ENCODE measurements at places on chromosomes 1 and 21.
A peak's percentile ranks its signal among the peaks of the same experiment; 100 is the strongest.

DNA sequence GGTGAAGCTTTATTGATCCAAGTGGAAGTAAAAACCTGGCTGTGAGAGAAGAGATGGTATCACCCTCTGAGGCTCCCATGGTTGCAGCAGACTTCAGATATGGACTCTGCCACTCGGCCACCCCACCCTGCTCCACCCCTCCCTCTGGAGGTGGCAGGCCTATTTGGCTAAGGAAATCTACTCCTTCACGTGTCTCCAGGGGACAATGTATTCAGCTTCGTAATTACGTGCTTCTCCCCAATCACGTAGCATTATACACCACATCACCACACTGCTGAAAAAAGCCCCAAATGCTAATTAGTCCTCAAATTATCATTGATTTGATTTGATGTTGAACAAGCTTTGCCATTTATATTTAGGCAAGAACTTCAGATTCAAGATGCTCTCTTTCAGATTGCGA, 220.7 kb downstream of the OMA1 start:
- DNase-seq, result no peak

DNA sequence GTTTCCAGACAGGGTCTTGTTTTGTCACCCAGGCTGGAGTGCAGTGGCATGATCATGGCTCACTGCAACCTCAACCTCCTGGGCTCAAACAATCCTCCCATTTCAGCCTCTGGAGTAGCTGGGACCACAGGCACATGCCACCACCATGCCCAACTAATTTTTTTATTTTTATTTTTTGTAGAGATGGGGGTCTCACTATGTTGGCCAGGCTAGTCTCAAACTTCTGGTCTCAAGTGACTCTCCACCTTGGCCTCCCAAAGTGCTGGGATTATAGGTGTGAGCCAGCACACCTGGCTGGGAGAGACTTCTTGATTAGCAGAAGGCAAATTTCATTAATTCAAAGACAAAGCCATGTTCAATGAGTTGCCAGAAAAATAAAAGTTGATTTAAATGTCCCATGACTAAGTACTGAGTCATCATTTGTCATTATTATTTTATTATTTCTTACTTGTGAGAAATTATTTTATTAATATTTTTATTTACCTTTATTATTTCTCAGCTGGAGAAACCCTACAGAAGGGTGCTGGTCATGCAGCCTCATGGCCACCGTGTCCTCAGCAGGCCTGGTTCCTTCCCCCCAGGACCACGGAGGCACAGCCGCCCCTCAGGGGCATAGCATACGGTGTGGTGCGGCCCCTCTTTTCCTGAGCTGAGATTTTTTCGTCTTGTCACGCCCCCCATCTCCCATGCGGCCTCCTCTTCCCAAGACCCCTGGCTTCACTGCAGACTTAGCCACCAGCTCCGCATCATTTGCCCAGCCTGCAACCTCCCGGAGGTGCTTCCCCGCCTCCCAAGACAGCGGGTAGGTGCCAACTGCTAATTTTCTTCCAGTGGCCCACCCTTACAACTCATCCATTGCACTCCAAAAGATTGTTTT, 55.3 kb upstream of the SIM2 start:
- no peak for DNase-seq

DNA sequence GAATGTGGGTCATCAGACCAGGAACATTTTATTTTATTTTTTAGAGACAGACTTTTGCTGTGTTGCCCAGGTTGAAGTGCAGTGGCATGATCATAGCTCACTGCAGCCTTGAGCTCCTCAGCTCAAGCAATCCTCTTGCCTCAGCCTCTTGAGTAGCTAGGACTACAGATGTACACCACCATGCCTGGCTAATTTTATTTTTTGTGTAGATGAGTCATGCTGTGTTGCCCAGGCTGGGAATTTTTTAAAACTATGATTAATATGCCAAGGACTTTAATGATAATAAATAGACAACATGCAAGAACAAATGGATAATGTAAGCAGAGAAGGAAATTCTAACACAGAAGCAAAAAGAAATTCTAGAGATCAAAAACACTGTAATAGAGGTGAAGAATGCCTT, 142.4 kb downstream of the AK5 start:
- DNase-seq, result peak; percentile 20

GRCh38 chr1:58620926-58621325, 43.9 kb upstream of the TACSTD2 start:
- no peak for DNase-seq

DNA sequence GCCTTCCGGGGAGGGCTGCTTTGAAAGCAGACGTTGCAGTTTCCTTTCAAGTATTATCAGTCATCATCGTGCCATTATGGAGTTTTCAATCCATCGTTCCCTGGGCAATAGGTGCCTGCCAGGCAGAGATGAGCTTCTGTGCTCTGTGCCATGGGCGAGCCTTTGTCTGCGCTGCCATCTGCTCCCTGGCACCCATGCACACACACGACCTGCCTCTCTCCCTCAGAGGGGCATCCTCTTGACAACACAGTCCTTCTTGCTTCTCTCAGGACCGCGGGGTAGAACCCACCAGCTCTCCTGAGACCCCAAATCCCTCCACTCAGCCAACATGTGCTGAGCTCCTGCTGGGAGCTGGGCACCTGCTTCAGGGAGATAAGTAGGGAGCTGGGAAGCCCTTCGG, 149.3 kb downstream of the HMGB4 start:
- no peak for DNase-seq

- DNase-seq, result no peak
These were observed 25.6 kb downstream of the SAMSN1 start for GRCh38 chr21:14520535-14520934.

DNA sequence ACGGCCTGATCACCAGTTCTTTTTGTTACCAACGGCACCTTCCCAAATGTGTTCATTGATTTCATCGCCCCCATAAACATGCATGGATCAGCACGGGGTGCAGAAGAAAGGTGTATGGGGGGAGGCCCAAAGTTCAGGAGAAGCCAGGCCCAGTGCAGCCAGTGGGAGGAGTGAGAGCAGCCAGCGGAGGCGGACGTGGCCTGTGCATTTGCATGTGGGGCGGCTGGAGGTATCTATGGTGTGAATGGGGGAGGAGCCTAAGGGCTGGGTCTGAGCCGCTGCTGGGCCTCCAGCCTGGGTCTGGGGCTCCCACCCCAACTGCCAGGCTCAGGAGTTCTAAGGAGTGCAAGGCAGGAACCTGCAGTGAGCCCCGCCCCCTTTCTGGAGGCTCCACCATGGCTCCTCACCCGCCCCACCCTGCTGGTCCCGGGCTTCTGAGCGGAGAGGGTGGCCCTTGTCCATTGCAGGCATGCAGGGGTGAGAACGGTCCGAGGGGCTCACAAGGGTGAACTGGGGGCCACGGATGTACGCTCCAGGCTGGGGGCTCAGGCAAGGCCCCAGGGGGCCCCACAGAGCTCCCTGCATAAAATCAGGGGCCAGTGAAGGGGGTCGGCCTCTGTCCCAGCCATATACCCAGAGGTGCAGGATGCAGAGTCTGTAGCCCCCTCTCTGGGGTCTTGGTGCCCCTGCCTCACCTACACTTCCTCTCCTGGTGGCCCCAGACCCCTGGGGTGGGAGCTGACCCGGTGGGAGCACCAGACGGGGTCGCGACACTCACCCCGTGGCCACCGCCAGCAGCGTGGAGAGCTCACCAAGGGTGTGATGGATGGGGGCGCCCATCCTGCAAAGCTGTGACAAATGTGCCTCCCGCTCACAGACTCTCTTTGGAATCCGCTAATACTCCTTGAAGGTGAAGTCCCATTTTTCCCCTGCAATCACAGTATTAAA, 31.3 kb upstream of the TTC34 start:
- no peak for DNase-seq

DNA sequence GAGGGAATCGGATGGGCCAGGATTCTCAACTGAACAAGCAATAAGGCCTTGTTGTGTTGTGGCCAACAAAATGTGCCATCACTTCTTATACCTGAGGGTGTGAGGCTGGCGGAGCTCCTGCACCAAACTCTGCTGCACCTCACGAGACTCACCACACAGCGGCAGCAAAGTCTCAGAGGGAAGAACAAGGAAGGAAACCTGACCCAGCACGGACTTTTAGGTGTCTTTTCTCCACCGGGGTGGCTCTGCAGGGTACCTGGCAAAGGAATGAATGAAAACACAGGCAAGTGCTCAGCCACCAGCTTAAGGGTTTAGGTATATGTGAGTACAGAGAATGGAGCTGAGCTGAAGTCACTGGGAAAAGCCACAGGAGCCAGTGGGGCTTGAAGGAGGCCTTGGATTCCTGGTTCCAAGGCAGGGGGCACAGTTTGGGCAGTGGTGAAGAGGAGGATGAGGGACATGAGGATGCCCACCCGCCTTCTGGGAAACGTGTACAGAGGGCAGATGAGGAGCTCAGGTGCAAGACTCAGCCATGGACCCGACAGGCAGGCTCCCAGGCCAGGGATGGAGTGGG, 31.1 kb upstream of the HSD3B1 start:
- peak; percentile 44 for DNase-seq

GRCh38 chr1:220882061-220882891, 3.0 kb downstream of the HLX start:
- no peak for DNase-seq
